HAP-1 (cell line): ENCODE measurements at places on chromosomes 12 and 14.

- DNase-seq, result no peak
Measured at GRCh38 chr12:109912855-109913321, 12.8 kb downstream of the TCHP start.

GRCh38 chr14:75221797-75222196, 45.4 kb upstream of the TMED10 start:
- DNase-seq, result no peak

DNA sequence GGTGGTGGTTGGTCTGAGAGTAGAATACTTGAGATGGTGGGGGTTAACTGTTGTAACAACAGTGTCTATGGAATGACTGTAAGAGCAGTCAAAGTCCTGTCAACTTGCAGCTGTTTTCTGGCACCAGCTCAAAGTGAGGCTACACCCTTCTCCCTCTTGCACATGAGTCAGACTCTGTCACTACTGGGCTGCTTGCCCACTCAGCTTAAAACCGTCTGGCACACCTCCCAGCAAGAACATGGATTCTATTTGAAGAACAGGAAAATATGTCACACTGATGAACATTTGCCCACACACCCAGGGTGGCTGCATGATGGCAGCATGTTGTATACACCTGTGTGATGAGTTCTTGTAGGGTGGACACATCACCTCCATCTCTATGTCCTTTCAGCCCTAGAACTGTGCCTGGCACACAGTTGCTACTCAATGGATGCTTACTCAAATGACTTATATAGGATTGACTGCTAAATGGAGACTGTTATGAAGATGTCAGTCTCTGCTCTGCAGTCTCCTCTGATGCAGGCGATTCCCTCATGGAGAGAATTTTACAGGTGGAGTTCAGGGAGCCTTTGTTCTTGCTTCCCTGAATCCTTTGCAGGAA, 19.3 kb upstream of the SERPINA6 start:
- no peak for DNase-seq

DNA sequence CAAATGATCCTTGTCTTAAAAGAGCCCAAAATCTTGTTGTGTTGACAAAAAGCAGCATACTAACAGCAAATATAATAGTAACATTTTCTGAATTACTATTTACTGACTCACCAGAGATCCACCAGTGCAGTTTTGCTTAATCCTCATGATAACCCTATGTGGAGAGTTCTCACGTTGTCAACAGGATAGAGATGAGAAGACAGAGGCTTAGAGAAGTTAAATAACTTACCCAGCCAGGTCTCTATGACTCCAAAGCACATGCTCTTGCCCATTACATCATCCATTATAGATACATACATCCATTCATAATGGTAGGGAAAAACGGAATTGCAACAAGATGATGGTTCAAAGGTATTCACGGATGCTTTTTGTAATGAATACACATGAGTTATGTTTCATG, 111.9 kb downstream of the PAX9 start:
- no peak for DNase-seq

- DNase-seq, result no peak
Measured at GRCh38 chr12:117312770-117313169, 48.7 kb downstream of the NOS1 start.

GRCh38 chr12:11722071-11722470, 72.6 kb downstream of the ETV6 start:
- no peak for DNase-seq

- peak; percentile 90 for DNase-seq
Measured at GRCh38 chr12:57452937-57453509, 2.1 kb upstream of the INHBE start.

- no peak for DNase-seq
Measured at GRCh38 chr12:105322070-105322469, 8.4 kb upstream of the C12orf75 start.

DNA sequence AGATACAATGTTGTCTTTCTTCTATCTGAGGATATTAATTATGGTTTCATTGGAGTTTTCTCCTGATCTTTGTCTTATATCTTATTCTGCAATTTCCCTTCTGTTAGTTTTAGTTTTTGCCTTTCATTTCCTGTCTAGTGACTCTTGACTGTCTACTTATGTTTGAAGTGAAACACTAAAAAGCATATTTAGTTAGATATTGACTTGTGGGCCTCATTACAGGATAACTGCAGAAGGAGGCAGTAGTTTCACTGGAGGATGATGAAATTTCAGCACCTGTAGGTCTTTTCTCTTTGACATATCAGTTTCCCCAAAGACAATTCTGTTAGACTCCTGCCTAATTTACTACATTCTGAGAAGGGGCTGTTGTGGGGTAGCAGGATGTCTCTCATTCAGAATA, 97.5 kb upstream of the NEDD1 start:
- DNase-seq, result no peak

DNA sequence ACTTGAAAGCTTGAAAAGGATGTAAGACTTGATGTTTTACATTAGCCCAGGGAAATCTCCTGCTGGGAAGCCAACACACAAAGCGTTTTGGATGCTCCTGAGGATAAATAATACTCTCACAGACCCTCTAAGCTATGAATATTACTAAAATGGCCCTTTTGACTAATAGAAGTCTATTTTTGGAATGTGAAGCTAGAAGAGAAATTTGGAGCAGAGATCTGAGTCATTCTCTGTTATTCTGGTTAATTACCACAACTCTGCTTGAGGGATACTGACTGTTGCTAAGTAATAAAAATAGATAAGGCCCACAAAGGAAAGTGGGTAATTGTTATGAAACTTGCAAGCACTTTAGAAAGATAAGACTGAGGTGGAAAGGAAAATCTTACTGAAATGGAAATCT, 346.2 kb upstream of the STXBP6 start:
- DNase-seq, result no peak

GRCh38 chr12:25811656-25812126, 146.8 kb upstream of the RASSF8 start:
- no peak for DNase-seq

GRCh38 chr12:27290501-27291168, 42.0 kb upstream of the BMAL2 start:
- DNase-seq, result no peak

- DNase-seq, result no peak
Measured at GRCh38 chr12:122651520-122652224, 51.5 kb downstream of the HCAR2 start.

GRCh38 chr12:62763312-62763711, 171.6 kb downstream of the PPM1H start:
- DNase-seq, result no peak

- DNase-seq, result no peak
Measured at GRCh38 chr12:56487448-56488040, 417 bp downstream of the GLS2 start.

DNA sequence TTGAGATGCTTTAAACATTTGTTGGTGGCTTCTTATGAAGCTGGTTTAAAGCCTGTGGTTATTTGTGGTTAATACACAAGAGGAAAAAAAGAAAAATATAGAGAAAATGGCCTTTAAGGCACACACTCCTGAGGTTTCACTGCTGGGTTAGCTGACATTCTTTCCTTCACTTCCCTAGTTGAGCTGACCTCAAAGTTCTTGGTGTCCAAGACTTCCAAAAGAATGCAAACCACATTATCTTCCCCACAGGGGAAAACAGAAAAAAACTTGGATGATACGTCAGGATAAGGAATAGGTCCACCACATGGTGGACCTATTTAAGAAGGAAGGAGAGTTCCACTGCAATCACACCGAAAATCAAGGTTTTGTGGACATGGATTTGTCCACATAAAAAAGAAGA, 94.3 kb downstream of the SLC25A21 start:
- DNase-seq, result no peak

GRCh38 chr12:16369156-16369555, 21.7 kb downstream of the MGST1 start:
- no peak for DNase-seq

DNA sequence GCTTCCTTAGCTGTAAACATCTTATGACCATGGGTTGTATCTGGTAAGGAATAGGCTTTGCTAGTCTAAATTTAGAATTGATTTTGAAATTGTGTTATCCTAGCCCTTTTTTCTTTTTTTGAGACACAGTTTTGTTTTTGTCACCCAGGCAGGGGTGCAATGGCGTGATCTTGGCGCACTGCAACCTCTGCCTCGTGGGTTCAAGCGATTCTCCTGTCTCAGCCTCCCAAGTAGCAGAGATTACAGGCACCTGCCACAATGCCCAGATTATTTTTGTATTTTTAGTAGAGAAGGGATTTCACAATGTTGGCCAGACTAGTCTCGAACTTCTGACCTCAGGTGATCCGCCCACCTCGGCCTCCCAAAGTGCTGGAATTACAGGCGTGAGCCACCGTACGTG, 2.4 kb upstream of the TUBA1B start:
- no peak for DNase-seq

DNA sequence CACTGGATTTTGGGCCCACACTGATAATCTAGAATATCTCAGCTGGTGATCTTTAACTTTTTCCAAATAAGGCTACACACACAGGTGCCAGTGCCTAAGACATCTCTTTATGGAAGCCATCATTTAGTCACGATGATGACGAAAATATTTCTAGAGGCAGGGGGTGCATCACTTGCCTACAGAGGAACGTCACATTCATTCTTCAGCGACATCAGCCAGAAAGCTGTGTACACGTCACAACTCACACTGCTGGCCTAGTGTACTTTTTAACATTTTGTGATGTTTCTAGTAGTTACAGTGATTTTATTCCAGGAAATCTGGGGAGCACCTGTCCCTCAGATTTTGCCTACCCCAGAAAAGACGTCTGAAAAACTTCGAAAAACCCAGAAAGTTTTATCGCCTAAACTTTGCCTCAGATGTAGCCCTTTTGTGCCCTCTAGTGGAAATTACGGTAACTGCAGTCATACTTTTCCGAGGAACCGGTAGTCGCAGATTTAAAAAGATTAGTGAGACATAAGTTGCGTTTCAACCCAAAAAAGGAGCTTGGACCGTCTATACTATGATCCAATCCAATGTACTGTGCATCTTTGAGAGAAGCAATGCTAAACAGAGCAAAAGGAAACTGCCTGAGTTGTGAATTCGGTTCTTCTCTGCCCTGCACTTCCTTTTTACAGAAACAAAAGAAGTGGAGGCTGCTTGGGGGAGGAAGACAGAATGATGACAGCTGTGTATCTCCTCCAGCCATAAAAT, 64.3 kb upstream of the STON2 start:
- peak; percentile 75 for DNase-seq
